ENCODE measurements at places on chromosomes 16 and 17. TPM values are rescaled to one million over a fixed set of nuclear protein-coding genes. Genes with fewer than 3 reads are reported as not detected.

DNA sequence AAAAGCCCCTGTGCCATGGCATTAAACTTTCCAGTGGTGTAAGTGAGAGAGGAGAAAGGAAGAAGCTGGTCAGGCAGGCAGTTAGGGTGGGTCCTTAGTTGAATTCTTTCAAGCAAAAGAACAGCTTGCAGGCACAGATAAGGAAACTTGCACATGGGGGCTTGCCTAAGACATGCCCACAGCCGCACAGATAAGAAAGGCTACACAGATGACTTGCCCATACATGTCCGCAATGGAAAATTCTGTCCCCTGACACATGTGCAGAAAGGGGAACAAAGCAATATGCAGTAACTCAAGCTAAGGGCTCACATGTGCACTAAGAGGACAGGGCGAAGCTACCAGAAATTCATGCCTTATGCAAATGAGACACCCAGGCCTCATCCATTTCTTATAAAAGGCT, 69.9 kb downstream of the GSG1L start:
- no peak for DNase-seq
- H3K27ac ChIP-seq, result no peak overlapping the region
- no peaks in the 10 kb centered on the region for H3K36me3 ChIP-seq
- no peaks in the 10 kb centered on the region for H3K4me1 ChIP-seq
- no peak overlapping the region for H3K4me3 ChIP-seq

- H3K27ac ChIP-seq, result no peak overlapping the region
- peaks cover 2% of the 10 kb centered on the region for H3K36me3 ChIP-seq
- DNase-seq, result no peak
- H3K4me1 ChIP-seq, result peaks cover 9% of the 10 kb centered on the region
- H3K4me3 ChIP-seq, result no peak overlapping the region
These were observed 58.3 kb downstream of the NT5M start for GRCh38 chr17:17361543-17361866.

- H3K27ac ChIP-seq, result no peak overlapping the region
- peaks cover 26% of the 10 kb centered on the region for H3K36me3 ChIP-seq
- no peak for DNase-seq
- peak overlapping the region; percentile 94 for H3K4me3 ChIP-seq
These were observed 2.1 kb downstream of the CNP start for GRCh38 chr17:41968676-41969075.

GRCh38 chr16:75535901-75536300, at the start of gene CHST5:
CHST5 (minus strand) TSS chr16:75536108; CDS start chr16:75530384, 5,724 bp downstream.
- no peak within 1 kb of the TSS for H3K4me3 ChIP-seq
- H3K36me3 ChIP-seq, result no peaks in the 10 kb centered on the region
- peak within 1 kb of the TSS; percentile 27 for H3K27ac ChIP-seq
- no peak for DNase-seq

TMED6 gene
- total RNA-seq, result 0.56 TPM

ACSM5 gene
- not detected for total RNA-seq

FGF11 gene
- total RNA-seq, result 6.0 TPM

NPIPB9 gene
- total RNA-seq, result 3.7 TPM

GRCh38 chr17:71360301-71360700, 760.5 kb upstream of the SOX9 start:
- DNase-seq, result no peak
- H3K4me1 ChIP-seq, result no peaks in the 10 kb centered on the region
- peaks cover 5% of the 10 kb centered on the region for H3K36me3 ChIP-seq
- H3K27me3 ChIP-seq, result no peaks in the 10 kb centered on the region
- no peak overlapping the region for H3K4me3 ChIP-seq
- H3K27ac ChIP-seq, result no peak overlapping the region

GRCh38 chr17:27341041-27341471, 47.1 kb downstream of the WSB1 start:
- no peaks in the 10 kb centered on the region for H3K27me3 ChIP-seq
- DNase-seq, result no peak
- H3K4me3 ChIP-seq, result no peak overlapping the region
- no peaks in the 10 kb centered on the region for H3K36me3 ChIP-seq

- H3K27ac ChIP-seq, result no peak overlapping the region
- no peaks in the 10 kb centered on the region for H3K4me1 ChIP-seq
- H3K27me3 ChIP-seq, result no peaks in the 10 kb centered on the region
- peak overlapping the region; percentile 77 for H3K4me3 ChIP-seq
- peak; percentile 55 for DNase-seq
These were observed 7.5 kb upstream of the C16orf95 start for GRCh38 chr16:87324411-87325275.

CTRB1 gene
- not detected for total RNA-seq

- H3K27me3 ChIP-seq, result no peaks in the 10 kb centered on the region
- H3K4me1 ChIP-seq, result peaks cover 13% of the 10 kb centered on the region
- no peaks in the 10 kb centered on the region for H3K36me3 ChIP-seq
- H3K4me3 ChIP-seq, result no peak overlapping the region
- no peak overlapping the region for H3K27ac ChIP-seq
- no peak for DNase-seq
These were observed 20.5 kb upstream of the HELZ start for GRCh38 chr17:67265436-67266019.

FZD2 gene
- 96.2 TPM for total RNA-seq

All from neural crest cell (in vitro differentiated cells).